ENCODE measurements at places on chromosomes 5 and 9.

DNA sequence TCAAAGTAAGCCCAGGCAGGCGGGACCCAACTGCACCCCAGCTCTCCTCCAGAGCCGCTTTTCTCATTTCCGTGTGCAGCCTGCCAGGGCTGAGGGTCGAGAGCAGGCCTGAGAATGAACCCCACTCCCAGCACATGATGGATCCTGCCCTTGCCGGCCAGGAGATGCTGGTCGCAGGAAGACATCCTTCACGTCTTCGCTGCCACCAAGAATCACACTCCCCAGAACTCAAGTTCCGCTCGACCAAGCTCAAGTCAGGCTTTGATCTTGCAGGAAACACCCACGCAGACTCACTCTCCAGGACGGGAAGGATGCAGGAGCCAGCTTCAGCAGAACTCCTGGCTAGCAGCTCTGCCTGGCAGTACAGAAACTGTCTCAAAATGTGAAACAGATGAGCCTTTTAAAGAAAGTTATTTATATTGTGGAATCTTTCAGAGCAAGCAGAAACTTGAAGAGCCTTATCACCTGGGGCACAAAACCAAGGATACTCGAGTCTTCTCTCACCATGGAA, 102.4 kb downstream of the ROR2 start:
- no peak for DNase-seq

- no peak for DNase-seq
These were observed 389.5 kb downstream of the HTR1A start for GRCh38 chr5:63572740-63573139.

- no peak for DNase-seq
These were observed 14.0 kb upstream of the SV2C start for GRCh38 chr5:76069061-76069735.

DNA sequence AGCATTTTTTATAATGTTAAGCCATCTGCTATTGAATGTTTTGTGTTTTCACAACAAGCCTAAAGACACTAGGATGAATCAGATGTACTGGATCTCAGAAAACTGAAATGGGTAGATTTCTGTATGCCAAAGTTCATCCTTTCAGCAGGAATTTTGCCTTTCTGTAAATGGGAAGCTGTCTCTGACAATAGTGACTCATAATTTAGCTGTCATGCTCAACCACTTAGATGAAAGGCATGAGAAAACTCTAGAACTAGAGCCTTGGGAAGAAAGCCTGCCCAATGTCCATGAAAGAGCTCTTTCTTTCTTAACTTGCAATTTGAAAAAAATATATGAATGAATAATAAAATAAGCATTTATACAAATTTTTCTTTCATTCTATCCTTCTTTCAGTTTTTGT, 616.0 kb upstream of the EDIL3 start:
- DNase-seq = no peak

DNA sequence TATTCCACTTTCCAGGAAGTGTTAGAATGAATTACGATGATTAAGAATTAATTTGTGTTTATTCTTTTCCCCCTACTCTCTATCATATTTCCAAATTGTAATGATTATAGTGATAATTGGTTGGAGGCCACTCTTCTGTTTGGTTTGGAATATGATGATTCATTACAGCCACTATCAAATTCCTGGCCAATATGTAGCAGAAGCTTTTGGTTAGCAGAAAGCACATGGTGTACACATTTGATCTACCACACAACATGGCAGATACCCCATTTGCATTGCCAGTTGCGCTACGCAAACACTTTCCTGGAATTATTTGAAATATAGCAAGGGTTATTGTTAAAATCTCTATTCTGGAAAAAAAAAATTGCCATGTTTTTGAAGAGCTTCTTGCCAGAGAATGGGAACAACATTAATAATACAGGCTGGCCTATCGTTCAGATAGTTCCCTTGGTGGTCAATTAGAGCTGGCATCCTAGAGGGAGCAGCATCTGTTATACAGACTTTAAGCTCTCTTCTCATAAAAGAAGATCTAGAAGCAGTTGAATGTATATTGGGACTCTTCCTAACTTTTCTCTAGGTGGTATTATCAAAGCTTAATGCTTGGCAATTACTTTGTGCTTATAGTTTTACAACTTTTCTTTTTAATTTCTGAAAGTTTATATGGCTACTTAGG, 455.0 kb upstream of the ACTBL2 start:
- DNase-seq = no peak

DNA sequence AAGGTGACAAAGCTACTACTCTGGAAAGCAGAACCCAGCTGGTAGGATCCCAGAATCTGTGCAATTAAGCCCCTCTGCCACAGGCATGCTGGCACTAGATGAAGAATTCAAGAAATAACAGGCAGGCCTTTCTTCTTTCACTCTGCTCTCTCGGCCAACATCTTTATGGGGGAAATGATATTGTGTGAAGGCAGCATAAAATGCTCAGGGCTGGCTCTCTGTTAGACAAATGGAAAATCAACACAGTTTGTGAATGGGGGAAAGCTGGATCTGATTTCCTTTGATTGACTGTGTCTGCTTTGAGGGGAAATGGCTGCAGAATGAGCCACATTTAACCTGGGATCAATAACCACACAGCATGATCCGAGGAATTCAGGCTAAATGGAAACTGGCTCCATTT, 29.1 kb upstream of the AKNA start:
- no peak for DNase-seq

DNA sequence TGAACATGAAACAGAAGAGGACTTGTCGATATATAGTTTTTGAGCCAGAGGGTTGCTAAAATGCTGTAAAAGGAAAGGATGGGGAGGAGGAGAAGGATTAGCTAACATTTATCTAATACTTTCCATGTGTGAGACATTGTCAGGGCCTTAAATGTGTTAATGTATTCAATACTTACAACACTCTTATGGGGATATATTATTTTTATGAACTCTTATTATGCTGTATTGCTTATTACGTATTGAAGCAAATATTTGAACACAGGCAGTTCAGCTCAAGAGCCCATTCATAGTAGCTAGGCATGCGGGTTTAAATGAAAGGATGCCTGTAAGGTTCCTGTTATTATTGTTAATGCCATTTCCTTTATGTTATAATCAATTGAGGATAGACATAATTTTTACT, 391.5 kb downstream of the CCDC171 start:
- no peak for DNase-seq

DNA sequence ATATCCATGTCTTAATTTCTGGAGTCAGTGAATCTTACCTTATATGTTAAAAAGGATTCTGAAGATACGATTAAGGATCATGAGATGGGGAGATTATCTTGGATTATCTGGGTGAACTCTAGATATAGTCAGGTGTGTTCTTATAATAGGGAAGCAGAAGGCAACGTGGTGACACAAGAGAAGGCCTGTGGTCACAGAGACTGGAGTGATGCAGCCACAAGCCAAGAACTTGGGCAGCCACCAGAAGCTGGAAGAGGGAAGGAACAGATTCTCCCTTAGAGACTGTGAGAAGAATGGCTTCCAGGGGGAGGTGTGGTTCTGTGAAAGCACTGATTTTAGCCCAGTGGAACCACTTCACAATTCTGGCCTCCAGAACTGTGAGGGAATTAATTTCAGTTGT, 177.4 kb downstream of the ELAVL2 start:
- no peak for DNase-seq

DNA sequence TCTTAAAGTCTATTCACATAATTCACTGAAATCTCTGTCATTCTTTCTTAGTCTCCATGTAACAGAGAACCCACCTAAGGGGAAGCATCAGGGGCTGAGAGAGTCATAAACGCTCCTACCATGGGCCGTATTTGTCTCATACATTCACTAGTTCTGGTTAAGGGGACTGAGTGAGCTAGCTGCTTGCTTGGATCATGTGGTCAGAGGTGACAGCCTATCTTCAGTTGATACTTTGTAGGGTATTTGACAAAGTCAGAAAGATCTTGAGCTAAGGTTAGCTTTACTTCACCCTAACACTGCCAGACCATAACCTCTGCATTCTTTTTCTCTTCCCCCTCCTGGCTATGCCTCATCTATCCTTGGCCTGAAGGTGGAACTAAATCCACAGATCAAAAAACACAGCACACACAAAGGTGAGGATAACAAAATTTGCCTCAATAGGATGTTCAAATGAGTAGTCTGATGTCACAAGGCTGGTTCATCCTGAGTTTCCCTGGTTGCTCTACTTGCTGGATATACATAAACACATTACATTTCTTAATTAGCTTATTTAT, 66.5 kb downstream of the MARCHF3 start:
- DNase-seq = no peak

GRCh38 chr9:12851341-12852090, 76.7 kb downstream of the LURAP1L start:
- DNase-seq = no peak

- no peak for DNase-seq
These were observed 49.0 kb upstream of the GARNL3 start for GRCh38 chr9:127215268-127216209.

GRCh38 chr9:28938981-28939380, 1365.7 kb upstream of the C9orf72 start:
- DNase-seq = no peak

DNA sequence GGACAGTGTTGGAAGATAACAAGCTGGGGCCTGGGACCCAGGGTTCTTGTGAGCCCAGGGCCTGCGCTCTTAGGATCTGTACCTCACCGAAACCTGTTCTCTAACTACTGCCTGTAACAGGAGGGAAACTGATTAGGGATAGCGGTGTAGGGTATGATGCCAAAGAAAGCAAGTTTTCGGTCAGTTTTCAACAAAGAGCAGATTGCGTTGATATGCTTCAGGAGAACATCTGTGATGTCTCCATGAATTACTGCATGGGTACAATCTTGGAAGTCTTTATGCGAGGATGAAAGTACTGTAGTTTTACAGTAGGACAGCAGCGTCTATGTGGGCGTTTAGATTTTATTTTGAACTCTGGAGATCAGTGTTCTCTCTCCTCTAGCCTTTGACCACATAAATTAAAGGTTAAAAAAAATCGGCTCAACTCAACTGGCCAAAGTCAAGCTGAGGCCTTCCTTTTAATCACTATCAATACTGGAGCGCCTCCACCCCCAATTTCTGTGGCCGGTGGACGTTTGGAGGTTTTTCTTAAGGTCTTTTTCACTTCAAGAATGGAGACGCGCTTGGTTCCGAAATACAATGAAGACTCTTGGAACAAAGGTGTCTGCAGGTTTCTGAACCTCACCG, 3.0 kb downstream of the NFIL3 start:
- DNase-seq = no peak

DNA sequence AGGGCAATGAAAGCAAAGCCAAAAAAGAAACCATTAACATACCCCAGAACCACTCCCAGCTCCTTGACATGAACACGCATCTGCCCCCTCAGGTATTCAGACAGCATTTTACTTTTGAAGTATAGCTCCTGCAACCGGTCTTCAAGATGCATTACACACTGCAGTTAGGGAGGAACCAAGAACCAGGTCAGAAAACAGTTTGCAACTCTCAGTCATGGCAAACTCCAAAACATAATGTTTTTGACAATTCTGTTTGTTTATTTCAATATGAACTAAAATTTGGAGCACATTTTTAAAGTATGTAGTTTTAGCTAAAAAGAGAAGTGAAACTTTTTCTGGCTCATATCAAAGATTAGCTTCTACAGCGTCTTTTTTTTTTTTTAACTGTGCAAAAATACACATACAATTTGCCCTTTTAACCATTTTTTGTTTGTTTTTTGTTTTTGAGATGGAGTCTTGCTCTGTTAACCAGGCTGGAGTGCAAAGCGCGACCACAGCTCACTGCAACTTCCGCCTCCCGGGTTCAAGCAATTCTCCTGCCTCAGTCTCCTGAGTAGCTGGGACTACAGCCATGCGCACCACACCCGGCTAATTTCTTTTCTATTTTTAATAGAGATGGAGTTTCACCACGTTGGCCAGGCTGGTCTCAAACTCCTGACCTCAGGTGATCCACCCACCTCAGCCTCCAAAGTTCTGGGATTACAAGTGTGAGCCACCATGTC, 12.2 kb upstream of the RAPGEF6 start:
- no peak for DNase-seq

DNA sequence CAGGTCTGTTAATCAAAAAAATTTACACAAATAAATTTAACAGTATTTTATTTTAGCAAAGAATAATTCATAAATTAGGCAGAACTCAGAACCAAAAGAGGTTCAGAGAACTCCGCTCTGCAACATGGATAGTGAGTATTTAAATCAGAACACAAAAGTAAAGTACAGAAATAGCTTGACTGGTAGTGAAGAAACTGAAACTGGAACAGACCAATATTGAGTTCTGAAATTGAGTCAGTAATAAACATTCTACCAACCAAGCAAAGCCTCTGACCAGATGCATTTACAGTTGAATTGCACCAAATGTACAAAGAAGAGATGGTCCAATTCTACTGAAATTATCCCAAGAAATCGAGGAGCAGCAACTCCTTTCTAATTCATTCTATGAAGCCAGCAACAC, 1542.8 kb downstream of the EFNA5 start:
- no peak for DNase-seq

DNA sequence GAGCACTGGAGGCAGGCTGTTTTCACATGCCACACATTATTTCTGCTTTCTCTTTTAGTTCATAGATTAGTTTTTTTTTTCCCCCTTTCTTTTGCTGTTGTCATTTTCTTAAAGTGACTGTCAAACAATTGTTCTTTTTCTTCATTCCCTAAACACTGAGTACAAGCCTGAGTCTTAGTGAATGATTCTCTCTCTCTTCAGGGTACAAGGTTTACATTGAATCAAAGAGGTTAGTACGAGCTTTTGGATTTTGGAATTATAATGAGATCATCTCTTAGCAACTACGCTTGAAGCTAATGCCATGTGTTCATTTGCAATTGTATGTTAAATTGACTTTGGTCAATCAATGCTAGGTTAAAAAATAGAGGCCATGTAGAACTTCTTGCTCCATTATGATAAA, 125.1 kb downstream of the CMYA5 start:
- no peak for DNase-seq

- no peak for DNase-seq
These were observed 127.1 kb upstream of the POC5 start for GRCh38 chr5:75844301-75844700.

- no peak for DNase-seq
These were observed 21.8 kb upstream of the SLC12A7 start for GRCh38 chr5:1133510-1134201.

DNA sequence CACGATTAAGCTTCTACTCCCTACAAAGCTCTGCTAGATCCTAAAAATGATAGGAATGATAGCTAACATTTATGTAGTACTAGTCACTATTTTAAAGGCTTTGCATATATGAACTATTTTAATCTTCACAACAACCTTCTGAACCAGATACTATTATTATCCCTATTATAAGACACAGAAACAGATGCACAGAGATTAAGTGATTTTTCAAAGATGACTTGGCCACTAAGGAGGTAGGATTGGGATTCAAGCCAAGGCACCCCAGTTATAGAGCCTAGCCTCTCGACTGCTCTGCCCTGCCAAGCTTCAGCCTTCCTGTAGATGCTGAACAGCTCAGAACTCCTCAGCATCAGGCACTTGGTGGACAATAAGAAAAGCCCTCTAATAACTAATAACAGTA, 200.9 kb upstream of the PTGER4 start:
- no peak for DNase-seq

DNA sequence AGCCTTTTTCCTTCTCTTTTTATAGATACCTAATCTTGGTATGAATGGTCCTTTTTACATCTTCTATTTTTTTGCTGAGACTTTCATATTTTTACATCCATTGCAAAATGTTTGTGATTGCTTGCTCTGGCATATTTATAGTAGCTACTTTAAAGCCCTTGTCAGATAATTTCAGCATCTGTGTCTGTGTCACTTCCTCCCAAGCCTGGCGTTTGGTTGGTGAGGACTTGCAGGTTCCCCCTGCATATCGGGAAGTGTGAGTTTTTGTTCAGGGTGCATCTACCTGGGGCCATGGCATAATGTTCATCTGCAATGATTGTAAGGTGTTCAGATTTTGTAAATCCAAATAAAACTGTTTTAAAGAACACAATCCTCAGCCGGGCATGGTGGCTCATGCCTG, 8.9 kb downstream of the FBXW5 start:
- no peak for DNase-seq
